NCI-H524 (cell line): ENCODE measurements at places on chromosomes 3 and 15.

GRCh38 chr3:116614795-116615362 is 94.7 kb upstream of the TUSC7 start:
- peak; percentile 36 for DNase-seq

DNA sequence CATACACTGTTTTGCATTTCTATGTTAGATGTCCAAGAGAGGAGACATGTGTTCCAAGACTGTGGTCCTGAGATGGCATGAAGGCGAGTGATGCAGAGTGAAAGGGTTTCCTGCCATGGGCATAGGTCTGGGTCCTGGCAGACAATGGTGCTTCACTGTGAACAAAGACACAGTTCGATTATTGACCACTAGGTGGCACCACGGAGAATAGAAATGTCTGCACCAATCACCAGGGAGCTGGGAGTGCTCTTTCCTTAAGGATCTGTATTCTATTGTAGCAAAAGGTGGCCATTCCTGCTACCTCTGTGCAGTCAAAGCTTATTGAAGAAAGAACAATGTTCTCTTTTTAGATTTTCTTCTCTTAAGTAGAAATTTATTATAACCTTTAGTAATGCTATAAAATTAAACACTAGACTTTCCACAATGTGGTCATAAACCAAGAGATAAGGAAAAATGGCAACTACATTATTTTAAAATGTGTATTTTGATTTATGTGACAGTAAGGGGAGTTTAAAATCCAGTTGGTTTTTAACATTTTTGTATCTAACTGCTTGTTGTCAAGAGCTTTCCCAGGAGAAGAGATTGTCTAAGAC is 88.7 kb downstream of the GABRG3 start:
- peak; percentile 86 for DNase-seq

- no peak for DNase-seq
These were observed 230.9 kb upstream of the RORA start for GRCh38 chr15:61459785-61460707.

DNA sequence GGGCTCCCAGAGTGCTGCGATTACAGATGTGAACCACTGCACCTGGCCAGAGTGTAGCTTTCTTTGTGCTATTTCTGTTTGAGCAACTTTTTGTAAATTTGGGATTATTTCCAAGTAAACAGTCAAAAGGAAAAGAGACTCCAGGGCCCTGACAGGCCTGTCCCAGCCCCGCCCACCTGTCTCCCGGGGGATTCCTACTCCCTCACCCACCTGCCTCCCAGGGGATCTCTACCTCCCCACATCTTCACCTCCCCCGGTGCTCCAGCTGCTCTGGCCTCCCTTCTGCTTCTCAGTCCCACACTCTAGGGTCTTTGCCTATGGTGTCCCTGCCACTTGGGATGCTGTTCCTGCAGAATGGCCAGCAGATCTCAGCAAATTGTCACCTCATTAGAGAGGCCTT is 7.0 kb downstream of the RHCG start:
- DNase-seq, result no peak

DNA sequence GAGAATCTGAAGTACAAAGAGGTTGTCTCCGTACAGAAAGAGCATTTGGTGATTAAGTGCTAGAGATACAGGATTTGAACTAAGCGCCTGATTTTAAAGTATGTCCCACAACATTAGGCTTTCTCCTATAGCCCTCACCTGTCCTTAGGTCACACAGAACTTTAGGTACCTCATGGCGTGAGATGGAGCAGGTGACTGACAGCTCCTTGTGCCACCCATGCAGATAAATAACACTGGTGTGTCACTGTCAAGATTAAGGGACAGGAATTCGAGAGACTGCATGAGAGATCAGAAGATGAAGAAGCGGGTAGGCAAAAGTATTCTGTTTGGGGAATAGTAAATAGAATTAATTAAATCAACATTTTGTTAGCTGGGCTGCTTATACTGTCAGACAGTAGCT is 1.1 kb downstream of the BLM start:
- no peak for DNase-seq

- DNase-seq, result peak; percentile 24
These were observed 41.4 kb upstream of the USP3 start for GRCh38 chr15:63463036-63463435.

DNA sequence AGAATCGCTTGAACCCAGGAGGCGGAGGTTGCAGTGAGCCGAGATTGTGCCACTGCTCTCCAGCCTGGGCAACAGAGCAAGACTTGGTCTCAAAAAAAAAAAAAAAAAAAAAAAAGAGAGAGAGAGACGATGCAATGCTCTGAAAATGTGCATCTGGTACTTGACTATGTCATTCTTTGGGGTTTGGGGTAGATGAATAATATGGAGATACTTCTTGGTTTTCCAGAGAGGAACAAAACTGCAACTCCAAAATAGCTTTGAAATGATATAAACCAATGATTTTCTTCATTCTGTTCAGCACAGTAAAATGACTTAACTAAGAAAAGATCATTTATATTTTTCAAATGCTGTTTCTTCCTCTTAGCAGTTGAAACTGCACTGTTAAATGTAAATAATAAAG is 158.9 kb downstream of the ISL2 start:
- DNase-seq, result no peak

DNA sequence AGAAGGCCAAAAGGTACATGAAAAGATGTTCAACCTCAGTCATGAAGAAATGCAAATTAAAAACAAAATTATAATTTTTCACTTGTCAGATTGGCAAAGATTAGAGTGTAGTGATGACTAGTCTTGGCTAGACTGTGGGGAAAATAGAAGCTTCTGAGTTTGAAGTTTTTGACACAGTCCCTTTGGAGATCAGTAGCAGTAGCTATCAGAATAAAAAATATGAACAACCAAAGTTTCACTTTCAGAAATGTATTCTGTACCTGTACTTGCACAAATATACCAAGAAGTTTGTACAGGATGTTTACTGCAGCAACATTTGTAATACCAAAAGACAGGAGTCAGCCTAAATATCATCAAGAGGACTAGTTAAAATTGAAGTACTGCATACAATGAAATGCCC is 14.1 kb downstream of the ATP2C1 start:
- no peak for DNase-seq

- no peak for DNase-seq
These were observed 109.9 kb downstream of the RPLP1 start for GRCh38 chr15:69562564-69562963.

- no peak for DNase-seq
These were observed 29.0 kb downstream of the TP53BP1 start for GRCh38 chr15:43463998-43464397.

DNA sequence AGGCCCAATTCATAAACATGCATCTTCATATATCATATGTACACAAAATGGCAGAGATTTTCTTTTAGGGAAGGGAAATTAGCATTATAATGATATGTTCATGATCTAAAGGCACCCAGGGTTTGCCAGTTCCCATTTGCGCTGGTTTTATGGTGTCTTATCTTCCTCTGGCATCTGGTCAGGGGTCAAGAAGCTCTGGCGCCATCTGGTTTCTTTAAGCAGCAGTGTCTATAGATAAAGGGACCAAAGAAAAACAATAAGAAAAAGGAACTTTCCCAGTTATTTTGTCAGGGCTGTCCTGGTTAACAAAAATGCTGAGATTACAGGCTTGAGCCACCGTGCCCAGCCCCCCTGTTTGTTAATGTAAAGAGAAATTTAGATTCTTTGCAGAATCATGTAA is 3.3 kb upstream of the DCP1A start:
- DNase-seq, result peak; percentile 49

DNA sequence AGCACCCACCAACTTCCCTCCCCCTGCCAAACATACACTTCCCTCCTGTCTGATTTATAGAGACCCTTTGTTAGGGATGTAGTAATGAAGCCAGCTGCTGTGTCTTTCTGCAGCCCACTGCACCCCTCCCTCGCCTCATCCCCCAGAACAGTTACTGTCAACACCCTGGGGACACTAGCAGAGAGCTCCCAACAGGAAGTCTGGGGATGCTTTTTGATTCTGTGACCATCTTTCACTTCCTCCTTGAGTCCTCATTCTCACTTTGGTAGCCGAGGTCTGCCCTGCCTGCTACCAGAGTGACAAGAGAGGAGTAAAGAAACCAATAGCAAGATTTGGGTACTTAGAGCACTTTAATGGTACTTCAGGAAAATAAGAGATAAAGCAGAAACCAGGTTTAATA is 201.6 kb downstream of the SATB1 start:
- no peak for DNase-seq

- no peak for DNase-seq
These were observed 64.9 kb upstream of the RAD18 start for GRCh38 chr3:9028134-9028533.
